ENCODE measurements at places on chromosomes 7 and 10.

GRCh38 chr7:99597762-99598501 is at the start of gene TMEM225B:
TMEM225B (plus strand) TSS chr7:99598267; CDS start chr7:99604389, 6,122 bp downstream.
- DNase-seq = no peak

GRCh38 chr7:108515630-108516029 is 10.3 kb downstream of the PNPLA8 start:
- DNase-seq = no peak

GRCh38 chr7:112118581-112119566 is 87.3 kb downstream of the DOCK4 start:
- no peak for DNase-seq

DNA sequence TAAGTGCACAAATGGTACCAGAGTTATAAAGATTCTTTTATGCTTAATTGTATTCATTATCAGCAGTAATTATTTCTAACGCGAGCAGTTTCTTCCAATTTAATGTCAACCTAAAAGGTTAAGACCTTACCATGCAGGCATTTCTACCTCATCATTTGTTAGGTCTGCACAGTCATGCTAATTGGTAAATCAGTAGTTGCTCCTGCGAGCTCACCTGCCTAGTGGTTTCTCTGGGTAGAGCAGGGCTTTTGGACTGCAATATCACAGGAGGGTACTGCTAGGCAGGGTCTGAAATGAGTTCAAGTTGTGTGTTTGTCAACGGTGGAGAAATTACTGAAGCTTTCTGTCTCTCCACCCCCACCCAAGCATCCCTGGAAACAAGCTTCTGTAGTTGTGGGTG is 558.5 kb upstream of the MGMT start:
- no peak for DNase-seq

GRCh38 chr7:99920149-99920548 is 819 bp upstream of the TRIM4 start:
- no peak for DNase-seq

GRCh38 chr10:22570733-22571430 is 143.5 kb downstream of the PIP4K2A start:
- DNase-seq = no peak

- DNase-seq = no peak
These were observed 38.4 kb downstream of the VSTM4 start for GRCh38 chr10:49076741-49077521.

All from stimulated activated CD8-positive, alpha-beta memory T cell treated with anti-CD3 and anti-CD28 coated beads, Interleukin-7, amount 100 ng/mL, for 24 hours (primary cell).